ENCODE measurements at places on chromosomes 7 and 10. TPM values are rescaled to one million over a fixed set of nuclear protein-coding genes. Genes with fewer than 3 reads are reported as not detected.

Gene ZNF394
- total RNA-seq, result 70.5 TPM

Gene KRIT1
- total RNA-seq, result 61.0 TPM

Gene FFAR4
- not detected for total RNA-seq

Gene ZNF239
- not detected for total RNA-seq

GRCh38 chr10:128908099-128908498 is 558.9 kb upstream of the MGMT start:
- no peak for DNase-seq

DNA sequence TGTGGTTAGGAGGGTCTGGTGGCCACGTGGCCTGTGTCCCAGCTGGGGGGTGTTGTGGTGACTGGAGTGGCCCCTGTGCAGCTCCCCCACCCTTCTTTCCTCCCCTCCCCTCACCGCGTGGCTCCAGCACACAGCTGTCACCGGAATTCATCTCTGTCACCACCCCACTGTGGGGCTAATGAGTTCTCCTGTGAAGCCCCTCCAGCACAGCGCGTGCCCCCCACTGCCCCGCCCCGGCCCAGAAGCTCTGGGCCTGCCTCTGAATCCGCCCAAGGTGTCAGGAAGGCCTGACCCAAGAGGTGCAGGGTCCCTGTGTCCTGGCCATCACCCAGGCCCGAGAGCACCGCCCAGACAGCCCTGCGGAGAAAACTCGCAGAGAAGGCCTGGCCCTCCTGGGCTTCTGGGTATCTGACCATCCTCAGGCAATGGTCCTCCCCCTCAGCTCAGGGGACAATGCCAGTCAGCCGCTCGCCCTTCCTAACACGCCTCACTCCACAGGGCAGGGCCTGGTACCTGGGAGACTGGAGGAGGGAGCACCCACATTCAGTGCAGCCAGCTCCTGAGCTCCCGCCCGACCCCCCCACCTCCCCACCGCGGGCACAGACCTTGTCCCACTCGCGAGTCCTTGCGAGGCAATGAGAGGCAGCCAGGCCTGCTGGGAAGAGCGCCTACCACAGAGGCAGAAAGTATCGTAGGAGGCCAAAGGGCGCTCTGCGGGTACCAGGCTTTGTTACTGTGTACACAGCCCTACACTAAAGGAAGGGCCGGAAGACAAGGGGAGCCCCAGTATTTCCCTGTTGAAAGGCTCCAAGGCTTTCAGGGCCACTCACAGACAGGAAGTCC is 38.2 kb downstream of the GBX1 start:
- DNase-seq, result no peak

- DNase-seq, result no peak
These were observed 7.6 kb downstream of the ECHS1 start for GRCh38 chr10:133365461-133366129.

DNA sequence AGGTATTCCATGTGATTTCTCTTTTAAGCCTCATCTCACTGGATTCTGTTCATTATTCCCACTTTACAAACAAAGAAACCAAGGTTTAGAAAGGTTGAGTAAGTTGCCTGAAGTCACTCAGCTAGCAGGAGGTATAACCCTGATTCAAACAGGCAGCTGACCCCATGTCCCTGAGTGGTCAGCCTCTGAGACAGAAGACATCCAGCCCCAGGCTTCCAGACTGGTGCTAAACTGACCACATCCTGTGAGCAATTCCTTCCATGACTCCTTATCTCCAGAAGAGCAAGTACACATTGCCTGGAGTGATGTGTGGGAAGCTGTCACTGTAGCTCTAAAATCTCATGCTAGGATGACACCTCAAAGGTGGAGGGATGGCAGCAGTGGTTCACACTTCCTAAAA is 3.7 kb downstream of the PLPP4 start:
- DNase-seq, result no peak

GRCh38 chr10:132514821-132515520 is 22.6 kb upstream of the INPP5A start:
- no peak for DNase-seq

All from natural killer cell treated with Interleukin-12 subunit alpha and Interleukin-12 subunit beta and Interleukin-15 and Interleukin-18, amount 100 ng/mL, for 72 hours (primary cell).